ENCODE measurements at places on chromosomes 13 and 19.

DNA sequence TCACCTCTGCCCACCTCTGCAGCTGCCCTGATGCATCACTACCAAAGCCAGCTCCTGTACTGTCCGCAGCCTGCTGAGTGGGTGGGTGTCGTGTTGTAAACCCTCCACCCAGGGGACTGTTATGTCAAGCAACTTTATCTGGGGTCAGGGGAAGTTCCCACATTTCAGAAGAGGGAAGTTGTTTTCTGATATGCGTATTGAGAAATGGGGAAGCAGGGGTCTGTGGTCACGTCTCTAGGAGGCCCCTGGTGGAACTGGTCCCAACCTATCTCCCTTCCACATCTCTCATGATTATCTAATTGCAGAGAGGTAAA, 31.2 kb downstream of the CLEC17A start:
- no peak for DNase-seq

GRCh38 chr13:75864718-75865117, 228.6 kb downstream of the LMO7 start:
- no peak for DNase-seq

GRCh38 chr13:108315991-108316390, 46.5 kb downstream of the TNFSF13B start:
- DNase-seq: no peak

DNA sequence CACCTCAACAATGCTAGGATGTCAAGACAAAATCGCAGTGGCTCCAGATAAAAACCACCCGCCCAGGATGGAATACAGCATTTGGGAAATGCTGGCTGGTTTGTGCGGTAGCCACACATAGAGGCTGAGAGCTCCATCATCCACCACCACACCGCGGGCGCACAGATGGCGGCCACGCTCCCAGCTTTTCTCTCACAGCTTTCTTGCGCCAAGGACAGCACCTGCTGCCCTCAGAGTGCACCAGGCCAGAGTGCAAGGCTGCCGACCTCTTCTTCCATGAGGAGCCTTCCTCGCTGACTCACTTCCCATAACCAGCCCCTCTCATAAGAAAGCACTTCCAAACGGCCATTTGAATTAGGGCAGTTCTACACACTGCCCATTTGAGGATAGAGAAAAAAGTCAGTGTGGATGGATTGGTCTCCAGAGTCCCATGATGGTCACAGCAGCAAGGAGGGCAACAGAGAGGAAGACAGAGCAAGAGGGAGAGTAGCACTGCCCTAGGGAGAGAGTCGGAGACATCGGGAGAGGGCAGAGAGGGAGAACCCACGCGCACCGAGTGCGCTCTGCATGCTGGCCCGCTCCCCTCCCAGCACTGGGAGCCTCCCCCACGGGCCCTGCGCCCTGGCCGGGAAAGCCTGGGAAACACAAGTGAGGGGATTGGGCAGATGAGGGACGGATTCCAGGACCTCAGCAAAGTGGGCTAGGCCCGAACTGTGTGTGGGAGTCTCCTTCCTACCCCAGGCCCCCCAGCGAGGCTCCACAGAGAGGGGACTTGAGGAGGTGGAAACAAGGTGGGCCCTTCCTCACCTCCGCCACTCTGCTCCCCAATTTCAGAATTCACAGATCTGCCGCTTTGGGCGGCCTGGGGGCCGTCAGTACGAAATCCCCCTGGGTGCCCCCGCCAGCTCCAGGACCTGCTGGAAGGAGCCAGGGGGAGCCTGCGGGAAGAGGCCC, 156.9 kb downstream of the USP12 start:
- no peak for DNase-seq

GRCh38 chr13:18993884-18994660, 187.6 kb downstream of the TUBA3C start:
- DNase-seq: no peak

GRCh38 chr13:29703421-29703820, 107.9 kb upstream of the SLC7A1 start:
- no peak for DNase-seq

DNA sequence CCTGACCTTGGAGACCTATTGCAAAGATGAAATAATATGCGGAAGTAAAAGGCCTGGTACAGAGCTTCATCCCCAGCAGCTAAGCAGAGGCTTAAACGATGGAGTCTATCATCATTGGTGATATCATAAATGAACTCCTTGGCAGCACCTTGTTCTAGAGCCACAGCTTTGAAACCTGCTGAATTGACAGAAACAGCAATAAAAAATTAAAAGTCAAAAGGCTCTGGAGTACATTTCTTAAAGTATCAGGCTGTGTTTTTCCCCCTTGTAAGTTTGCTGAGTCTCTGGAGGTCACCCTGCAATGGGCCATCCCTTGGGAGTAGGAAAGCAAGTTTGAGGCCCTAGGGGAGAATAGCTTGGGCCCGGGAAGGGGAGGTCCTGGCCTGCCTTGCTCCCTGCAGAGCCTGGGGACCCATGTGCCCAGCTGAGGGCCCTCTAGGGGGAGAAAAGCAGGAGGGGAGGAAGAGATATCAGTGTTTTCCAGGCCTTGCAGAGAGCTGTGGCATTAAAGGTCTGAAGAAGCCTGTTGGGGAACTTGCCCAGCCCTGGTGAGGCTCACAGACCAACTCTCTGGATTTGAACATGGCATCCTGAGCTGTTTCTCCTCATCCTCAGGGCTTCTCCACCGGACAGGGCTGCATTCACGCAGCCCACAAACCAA, 416.1 kb downstream of the ZNF536 start:
- DNase-seq: no peak

DNA sequence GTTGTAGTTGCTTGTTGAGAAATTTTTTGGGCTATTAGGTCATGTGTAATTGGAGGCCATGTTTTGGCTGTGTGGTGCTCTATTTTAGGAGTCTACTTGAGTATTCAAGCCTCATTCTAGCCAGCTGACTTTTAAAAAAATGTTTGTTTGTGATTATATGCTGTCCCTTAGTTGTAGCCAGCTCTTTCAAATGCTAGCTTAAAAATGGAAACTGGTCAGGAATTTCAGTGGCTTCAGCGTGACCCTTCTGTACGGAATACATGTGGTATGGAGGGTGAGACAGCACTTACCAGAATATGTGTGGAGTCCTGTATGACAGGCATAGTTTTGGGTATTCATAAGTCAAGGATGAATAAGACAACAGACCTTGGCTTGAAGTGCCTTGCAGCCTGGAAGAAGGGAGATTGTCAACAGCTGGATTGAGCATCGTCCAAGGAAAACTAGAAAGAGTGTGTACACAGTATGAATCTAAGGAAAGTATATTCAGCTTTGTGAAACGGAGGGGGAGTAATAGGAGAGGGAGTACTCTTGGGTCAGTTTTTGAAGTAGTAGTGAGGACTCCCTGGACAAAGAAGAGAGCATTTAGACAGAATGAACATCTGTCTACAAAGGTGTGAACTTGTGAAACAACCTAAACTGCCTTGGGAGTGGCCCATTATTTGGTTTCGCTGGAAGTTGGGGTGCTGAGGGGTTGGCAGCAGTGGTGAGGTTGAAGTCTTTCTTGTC, 20.0 kb upstream of the WTIP start:
- no peak for DNase-seq

DNA sequence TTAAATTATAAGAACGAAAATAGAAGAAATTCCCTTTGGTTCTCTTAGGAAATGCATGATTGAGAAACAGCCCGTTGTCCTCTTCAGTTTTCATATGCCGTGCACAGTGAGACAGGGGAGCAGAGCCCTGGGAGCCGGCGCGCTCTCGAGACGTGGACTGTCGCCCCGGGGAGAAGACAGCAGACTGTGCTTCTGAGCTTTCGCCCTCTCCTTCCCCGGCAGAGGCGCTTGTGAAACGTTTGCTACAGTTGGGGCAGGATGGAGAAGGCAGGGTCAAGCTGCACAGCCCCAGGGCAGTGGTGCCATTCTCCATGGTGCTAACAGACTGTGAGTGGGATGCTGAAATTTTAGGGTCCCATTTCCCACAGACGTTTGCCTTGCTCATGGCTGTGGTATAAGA, 192.2 kb upstream of the KL start:
- no peak for DNase-seq

DNA sequence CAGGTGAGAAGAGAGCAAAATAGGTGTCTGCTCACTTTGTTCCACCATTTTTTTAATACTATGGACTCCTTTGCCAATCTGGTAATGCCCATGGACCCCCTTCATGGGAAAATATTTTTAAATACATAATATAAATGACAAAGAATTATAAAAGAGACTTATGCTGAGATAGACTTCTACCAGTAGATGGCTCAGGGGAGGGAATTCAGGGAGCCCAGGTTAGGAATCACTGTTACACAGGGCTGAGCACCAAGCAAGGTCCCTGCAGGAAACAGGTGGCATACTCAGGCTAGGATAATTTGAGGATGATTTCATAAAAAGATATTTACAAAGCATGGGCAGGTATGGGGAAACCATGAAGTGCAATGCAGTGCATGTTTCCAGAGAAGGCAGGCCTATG, 525.9 kb downstream of the FGF9 start:
- no peak for DNase-seq

GRCh38 chr19:47331931-47332547, at the start of gene C5AR2:
Gene C5AR2, plus strand, starts transcription at chr19:47332175. Its CDS starts 8,625 bp downstream, at chr19:47340800.
- no peak for DNase-seq

DNA sequence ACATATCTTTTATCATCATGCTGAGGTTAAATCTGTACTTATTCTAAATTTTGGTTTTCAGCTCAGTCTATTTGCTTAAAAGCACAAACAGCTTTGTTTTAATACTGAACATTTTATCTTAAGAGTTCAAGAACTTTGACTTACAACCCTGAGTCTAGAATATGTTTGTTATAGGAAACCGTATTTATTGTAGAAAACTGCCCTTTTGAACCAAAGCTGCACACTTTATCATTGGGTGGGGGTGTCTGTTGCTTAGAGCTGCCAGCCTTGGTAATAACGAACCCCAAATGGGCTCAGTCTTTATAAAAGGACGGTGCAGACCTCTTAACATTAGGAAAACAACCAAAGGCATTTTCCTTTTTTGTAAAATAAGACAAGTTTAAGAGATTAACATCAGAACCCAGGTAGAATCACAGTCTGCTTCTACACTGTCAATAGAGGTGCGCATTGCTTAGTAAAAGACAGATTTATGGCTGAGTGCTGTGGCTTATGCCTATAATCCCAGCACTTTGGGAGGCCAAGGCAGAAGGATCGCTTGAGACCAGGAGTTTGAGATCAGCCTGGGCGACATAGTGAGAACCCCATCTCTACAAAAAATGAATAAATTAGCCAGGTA, 14.7 kb downstream of the ADGRE3 start:
- DNase-seq: no peak

GRCh38 chr13:97328222-97328790, 105.7 kb upstream of the RAP2A start:
- no peak for DNase-seq

DNA sequence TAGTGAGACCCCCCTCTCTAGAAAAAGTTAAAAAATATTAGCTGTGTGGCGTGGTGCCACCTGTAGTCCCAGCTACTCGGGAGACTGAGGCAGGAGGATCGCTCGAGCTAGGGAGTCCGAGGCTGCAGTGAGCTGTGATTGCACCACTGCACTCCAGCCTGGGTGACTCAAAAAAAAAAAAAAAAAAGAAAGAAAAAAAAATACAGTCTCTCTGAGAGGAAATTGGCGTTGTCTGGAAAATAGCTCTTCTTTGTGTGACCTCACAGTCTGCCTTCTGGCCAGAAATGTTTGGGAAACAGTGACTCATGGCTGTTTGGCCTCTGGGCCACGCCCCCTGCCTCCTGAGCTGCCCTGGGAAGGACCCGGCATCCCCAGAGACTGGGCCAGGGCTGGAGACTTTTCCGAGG, 10.7 kb downstream of the MARCHF2 start:
- no peak for DNase-seq

DNA sequence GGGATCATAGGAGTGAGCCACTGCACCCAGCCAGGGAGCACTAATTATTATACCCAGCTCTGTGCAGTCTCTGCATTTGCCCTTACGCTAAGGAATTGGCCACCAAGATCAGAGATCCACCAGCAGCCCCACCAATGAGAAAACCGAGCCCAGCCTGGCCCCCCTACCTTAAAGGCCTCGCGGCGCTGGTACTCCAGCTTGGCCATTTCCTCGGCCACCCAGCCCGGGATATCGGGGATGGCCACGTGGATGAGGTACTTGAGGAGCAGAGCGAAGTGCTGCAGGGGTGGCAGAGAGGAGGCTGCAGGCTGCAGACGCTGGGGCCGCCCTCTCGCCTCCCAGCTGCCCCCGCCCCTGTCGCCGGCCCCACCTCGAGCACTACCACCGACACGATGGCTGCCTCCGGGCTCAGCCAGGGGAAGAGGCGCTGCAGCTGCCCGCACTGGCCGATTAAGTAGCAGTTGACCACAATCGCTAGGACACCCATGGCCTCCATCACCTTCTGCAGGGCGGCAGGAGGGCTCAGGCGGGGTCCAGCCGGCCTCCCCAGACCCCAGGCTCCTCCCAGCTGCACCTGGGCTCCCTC, 7.5 kb downstream of the ANO8 start:
- no peak for DNase-seq

DNA sequence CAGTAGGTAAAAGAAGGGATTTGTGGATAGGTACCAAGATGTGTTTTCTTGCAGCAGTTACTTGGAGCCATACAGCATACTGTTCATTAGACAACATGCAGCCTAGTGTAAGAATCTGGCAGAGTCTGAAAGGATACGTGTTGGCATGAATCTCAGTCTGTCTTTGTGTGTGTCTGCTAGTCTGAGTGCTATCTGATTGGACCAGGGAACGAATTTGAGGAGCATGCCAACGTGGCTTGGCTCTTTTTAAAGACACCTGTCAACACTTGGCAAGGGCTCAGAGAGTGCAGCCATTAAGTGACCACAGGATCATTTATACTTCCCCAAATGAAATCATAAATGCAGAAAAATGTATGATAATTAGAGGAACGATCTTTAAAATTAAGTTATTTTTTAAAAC, 27.6 kb upstream of the ATXN8OS start:
- DNase-seq: no peak

GRCh38 chr13:113981611-113982295, 7.9 kb upstream of the C13orf46 start:
- peak; percentile 4 for DNase-seq

- no peak for DNase-seq
These were observed 1.7 kb downstream of the ANO8 start for GRCh38 chr19:17332677-17333581.

- DNase-seq: no peak
These were observed 139.2 kb downstream of the ZIC5 start for GRCh38 chr13:99832347-99832746.

DNA sequence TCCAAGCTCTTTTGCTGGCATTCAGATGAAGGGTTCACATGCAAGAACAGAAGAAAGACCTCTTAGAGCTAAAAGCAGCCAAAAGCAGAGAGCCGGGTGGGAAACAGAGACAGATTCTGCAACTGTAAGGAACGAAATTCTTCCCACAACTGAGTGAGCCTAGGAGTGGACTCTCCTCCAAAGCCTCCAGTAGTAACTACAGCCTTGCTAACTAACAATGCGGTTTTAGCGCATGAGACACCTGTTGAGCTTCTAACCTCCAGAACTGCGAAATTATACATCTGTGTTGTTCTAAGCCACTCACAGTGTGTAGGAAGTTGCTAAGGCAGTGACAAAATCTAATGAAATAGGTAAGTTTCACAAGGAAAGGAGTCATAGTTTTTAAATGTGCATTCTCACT, 98.1 kb upstream of the SLITRK1 start:
- no peak for DNase-seq

- DNase-seq: no peak
These were observed 24.5 kb upstream of the LPAR6 start for GRCh38 chr13:48437371-48437770.

GRCh38 chr19:40815223-40815622, 16.2 kb downstream of the EGLN2 start:
- no peak for DNase-seq

GRCh38 chr13:100347968-100348367, 240.6 kb downstream of the GGACT start:
- DNase-seq: no peak

- DNase-seq: no peak
These were observed 75.9 kb upstream of the SCEL start for GRCh38 chr13:77459592-77459991.

- no peak for DNase-seq
These were observed 712.5 kb downstream of the DIAPH3 start for GRCh38 chr13:59451236-59451635.

Measured in activated CD8-positive, alpha-beta memory T cell treated with anti-CD3 and anti-CD28 coated beads, Interleukin-2, amount 50 U/mL, for 4 hours (primary cell).